ENCODE measurements at places on chromosomes 12 and 14.

GRCh38 chr14:87122166-87122565, 870.8 kb downstream of the GALC start:
- no peak for DNase-seq

GRCh38 chr12:91126516-91126915, 15.2 kb upstream of the LUM start:
- no peak for DNase-seq

DNA sequence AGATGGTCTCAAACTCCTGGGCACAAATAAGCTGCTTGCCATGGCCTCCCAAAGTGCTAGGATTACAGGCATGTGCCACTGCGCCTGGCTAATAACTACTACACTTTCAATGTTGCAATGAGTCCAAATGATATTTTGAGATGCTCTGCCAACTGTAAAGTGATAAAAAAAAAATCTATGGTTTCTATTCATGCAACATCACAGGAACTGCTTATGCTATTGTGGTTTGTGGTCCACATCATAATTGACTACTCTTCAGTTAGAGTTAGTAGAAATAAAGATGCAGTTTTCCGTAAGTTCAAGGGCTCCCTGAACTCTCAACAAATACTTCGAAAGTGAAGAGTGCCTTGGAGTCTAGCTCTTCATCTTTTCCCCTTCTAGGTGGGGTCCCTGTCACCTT, 239.4 kb downstream of the C12orf75 start:
- DNase-seq = no peak

GRCh38 chr12:126064028-126064427, 998.8 kb downstream of the AACS start:
- no peak for DNase-seq

DNA sequence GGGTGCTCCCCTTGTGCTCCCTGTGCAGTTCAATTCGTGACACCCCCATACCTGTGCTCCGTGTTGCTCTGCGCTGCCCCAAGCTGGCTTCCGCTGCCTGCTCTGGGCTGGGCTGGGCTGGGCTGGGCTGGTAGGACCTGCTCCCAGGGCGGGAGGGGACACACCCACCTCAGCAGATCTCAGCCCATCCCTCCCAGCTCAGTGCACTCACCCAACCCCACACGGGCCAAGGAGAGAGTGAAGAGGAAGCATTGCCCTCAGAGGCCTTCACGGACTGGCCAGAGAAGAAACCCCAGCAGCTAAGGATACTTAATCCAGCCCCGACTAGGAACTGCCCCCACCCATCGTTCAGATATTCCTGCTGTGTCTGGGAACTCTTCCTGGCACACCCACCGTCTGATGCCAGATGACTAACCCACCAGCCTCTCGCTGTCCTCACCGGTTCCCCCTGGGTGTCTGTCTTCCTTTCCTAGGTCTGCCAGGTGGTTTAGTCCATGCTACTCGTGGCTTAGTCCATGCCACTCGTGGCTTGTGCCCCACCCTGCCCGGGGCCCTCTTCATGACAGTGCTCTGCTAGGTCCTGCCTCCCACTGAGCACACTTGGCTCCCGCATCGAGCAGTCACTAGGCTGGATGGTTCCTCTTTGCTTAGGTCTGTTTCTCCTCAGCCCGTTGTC, at the start of gene LPAR5:
Gene LPAR5, minus strand, starts transcription at position 104 of the 676 bp plus-strand sequence. CDS start 14,711 bp downstream, outside the sequence.
- DNase-seq = no peak

GRCh38 chr14:61925732-61926435, 163.7 kb downstream of the SNAPC1 start:
- no peak for DNase-seq

- no peak for DNase-seq
These were observed 8.8 kb downstream of the EIF2B2 start for GRCh38 chr14:75011356-75011994.

- no peak for DNase-seq
These were observed 48.9 kb upstream of the PPP1CC start for GRCh38 chr12:110791589-110791988.

DNA sequence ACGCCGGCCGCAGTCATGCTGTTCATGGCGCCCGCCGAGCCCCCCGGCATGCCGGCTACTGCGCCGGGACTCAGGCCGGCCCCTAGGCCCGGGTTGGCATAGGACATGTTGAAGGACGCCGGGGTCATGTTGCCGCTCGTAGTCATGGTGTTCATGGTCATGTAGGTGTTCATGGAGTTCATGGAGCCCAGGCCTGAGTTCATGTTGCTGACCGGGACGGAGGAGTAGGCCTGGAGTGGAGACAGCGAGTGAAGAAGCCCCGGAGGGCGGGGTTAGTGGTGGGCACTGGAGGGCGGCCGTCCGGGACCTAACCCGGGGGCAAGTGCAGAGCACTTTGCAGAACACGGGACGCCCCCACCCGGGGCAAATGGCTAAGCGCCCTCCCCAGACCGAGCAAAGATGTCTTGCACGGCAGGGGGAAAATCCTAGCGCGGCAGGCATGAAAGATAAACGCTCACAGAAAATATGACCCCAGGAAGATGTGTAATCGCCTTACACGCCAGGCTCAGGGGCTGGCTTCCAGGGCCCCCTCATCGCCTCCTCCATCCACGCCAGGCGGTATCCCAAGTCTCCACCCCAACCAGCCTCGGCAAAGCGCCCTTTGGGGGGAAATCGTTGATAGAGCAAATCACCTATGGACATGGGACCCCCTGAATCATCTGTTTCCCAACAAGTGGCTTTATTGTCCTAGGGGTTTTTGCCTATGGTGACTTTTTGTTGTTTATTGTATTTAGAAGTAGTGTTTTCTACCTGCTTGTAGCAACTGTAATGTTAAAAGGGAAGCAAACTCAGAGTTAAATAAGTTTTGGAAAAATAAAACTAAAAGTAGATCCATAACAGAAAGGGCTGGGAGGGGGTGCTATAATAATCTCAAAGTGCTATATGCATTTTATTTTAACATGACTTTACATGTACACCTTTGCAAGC, 2.3 kb downstream of the FOXA1 start:
- no peak for DNase-seq

DNA sequence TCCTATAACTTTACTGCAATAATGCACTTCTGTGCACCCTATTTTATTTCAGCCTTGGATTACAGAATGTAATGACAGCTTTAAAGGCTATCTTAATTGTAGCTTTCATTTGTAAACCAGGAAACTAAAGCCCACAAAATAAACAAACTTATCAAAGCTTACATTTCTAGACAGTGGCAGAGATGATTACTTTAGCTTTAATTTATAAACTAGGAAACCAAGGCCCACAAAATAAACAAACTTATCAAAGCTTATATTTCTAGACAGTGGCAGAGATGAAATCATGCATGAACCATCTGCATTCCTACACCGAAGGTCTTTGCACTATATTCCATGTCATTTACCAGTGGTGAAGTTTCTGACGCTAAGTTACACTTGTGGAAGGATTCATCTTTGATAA, 74.4 kb downstream of the PRKD1 start:
- DNase-seq = no peak

- no peak for DNase-seq
These were observed 6.9 kb downstream of the GALNT9 start for GRCh38 chr12:132322206-132323132.

GRCh38 chr12:131833896-131834641, 5.9 kb downstream of the MMP17 start:
- DNase-seq = no peak

GRCh38 chr12:48969833-48970701, 1.5 kb downstream of the WNT10B start:
- no peak for DNase-seq

GRCh38 chr12:85092814-85093370, 56.7 kb downstream of the LRRIQ1 start:
- no peak for DNase-seq

- DNase-seq = no peak
These were observed 29.4 kb downstream of the ITPR2 start for GRCh38 chr12:26803552-26803951.

DNA sequence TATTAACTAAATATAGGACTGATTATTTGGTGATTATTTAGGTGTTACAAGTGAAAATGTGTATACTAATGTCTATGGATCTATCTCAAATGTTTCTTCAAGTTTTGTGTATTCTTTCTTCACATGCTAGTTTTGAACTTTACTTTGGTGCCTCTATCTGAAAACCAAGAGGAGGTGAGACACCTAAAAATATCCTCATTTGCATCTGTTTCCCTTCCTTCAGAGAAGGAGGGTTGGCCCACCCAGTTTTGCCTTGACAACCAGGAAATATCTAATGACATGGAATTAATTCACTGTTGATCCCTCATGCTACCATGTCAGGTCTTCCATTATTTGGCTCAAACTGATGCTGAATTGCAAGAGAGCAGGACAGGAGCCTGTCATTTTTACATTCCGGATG, 500.4 kb downstream of the NELL2 start:
- no peak for DNase-seq

DNA sequence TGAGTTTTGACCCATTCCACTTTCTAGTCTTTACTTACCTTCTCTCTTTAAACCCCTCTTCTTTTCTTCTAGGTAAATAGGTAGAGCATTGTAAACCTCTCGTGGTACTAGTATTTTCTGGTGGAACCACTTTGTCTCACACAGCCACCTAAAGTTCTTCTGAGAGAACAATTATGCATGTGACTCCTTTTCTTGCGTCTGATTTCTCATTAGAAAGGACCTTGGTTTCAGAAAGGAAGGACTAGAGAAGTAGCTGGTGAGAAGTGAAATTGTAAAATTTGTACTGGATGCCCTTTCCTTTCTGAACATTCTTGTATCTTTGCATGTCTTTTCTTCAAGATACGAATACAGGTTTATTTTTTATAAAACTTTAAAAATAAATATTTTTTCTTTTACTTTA, 99.0 kb downstream of the NUBPL start:
- DNase-seq = no peak

- DNase-seq = no peak
These were observed 79.4 kb upstream of the BCL11B start for GRCh38 chr14:99351166-99352007.

GRCh38 chr14:93163564-93163963, 21.1 kb downstream of the MOAP1 start:
- DNase-seq = no peak

DNA sequence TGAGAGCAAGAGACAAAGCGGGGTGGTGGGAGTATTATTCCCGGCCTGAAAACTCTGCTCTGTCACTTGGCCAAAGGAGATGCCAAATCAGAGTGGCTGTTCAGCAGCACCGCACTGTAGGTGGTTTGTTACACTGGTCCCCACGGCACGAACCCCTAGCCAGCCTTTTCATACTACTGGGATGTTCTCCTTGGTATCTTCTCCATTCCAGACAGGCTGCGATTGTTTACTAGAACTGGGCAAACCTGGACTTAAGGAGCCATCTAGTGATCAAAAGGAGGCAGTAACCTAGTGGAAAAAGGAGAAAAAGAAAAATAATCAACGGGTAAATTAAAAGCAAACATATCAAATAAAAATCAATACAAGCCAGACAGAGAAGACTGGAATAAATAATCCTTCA, 58.9 kb upstream of the TMTC2 start:
- DNase-seq = no peak

GRCh38 chr12:69179786-69180185, 59.6 kb upstream of the CPSF6 start:
- no peak for DNase-seq

DNA sequence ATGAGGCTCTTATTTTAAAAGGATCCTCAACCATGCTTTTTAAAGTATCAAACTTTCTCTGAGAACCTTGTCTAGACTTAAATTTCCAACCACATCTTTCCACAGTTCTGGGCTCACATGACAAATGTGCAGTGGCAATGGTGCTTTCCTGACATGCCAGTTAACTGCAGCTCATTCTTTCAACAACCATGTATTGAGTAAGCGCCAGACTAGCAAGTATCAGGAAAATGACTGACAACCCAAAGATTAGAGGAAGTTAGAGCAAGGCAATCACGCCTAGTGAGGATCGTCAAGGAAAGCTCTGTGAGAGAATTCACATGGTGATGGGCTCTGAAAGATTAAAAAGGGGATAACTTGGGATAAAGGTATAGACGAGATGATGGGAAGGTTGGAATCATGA, 35.8 kb downstream of the FLVCR2 start:
- DNase-seq = no peak

DNA sequence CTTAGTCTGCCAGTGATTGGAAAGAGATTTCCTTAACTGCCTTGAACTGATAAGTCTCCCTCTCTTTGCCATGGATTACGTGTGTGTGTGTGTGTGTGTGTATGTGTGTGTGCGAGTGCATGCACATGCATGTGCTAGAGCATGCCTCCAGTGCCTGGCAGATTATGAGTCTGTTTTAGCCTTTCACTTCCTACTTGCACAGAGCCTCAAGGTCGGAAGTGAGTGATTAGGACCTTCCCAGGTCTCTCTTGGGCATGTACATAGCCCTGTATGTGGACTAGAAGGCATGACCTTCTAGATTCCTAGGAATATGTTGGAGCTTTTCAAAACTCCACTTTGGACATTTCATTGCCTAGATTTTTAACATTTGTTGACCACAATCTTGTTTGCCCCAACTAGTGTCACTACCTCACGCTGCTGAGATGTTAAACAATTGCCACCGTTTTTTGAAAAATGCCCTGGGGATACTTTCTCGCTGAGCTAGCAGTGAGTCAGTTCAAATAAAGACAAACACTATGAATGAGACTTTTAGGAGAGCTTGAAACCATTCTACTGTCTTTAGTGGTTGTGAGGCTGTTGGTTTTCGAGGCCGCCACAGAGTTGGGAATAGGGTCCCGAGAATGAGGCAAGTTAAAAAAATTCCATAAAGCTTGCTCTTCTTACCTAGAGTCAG, 28.2 kb downstream of the KIAA0586 start:
- DNase-seq = no peak

GRCh38 chr12:30155001-30155730, 371.4 kb upstream of the TMTC1 start:
- no peak for DNase-seq

GRCh38 chr12:120314220-120314619, 12.1 kb downstream of the SIRT4 start:
- DNase-seq = no peak

- no peak for DNase-seq
These were observed 26.2 kb downstream of the PRKAB1 start for GRCh38 chr12:119694111-119694510.

DNA sequence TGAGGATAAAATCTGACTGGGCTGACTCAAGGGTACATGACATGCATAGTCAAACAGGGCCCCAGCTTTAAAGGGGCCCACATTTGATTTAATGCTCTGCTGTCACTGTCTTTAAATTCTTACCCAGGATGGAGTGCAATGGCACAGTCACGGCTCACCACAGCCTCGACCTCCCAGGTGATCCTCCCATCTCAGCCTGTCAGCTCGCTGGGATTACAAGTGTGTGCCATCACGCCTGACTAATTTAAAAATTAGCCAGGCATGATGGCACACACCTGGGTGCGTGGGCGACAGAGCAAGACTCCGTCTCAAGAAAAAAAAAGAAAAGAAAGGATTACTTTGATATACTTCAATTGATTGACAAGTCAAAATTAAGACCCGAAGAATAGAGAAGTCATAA, 9.2 kb upstream of the PLBD1 start:
- DNase-seq = no peak

Data from tibial artery (tissue), 4 donors.